ENCODE measurements at places on chromosomes 4 and X.

GRCh38 chr4:52931243-52931642, 69.1 kb downstream of the RASL11B start:
- no peak for DNase-seq

DNA sequence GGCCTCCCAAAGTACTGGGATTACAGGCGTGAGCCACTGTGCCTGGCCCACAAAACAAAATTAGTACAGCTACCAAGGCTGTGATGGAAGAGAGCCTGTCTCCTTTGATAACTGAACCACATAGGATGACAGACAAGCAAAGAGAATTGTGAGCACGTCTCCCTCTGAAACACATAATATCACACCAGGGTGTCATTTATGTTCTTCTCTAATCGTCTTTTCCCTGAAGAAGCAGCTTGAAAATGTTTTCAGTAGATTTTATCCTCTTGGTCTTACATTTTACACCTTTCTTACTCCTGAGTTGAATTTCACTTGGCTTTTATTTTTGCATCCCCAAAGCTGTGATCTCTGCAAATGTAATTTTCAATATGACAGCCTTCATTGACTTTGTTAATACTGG, 67.8 kb downstream of the TENM3 start:
- no peak for DNase-seq

- DNase-seq: peak; percentile 98
These were observed at the start of the genes GAK and TMEM175 for GRCh38 chr4:931960-932712. Gene GAK (minus strand): TSS chr4:932316. CDS start chr4:932187, 129 bp downstream. Gene TMEM175 (plus strand): TSS chr4:932460. CDS start chr4:947740, 15,280 bp downstream.

DNA sequence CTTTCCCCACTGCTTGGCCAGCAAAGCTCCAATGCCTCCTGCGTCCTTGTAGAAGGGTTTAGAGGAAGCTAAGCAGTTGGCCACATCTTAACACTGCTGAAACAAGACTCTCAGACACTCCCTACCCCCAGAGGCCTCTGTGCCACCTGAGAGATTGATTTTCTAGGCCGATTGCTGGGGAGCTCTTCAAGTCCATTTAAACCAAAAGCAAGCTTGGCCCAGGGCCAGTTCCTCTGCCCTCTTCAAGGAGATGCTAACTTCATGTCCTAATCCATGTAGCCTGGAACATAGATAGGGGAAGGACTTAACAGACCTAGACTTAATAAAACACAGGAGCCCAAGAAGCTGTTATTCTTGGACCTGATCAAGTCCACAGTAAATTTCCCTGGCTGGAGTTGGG, 27.2 kb upstream of the FMR1NB start:
- DNase-seq: no peak

- no peak for DNase-seq
These were observed 240.4 kb upstream of the VEGFC start for GRCh38 chr4:177033135-177033534.

DNA sequence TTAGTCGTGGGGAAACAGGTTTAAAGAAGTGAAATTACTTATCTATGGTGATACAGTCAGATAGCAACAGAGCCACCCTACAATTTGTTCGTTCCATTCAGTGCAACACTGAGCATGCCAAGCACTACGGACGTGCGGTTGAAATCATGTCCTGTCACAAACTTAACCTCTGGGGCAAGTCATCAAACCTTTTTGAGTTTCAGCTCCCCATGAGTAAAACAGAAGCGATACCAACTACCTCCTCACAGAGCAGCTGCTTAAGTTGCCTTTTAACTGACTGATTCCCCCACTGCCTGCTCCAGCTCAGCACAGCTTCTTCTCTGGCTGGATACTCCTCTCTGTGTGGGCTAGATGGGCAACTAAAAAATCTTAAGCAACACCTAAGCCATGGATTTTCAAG, 36.0 kb downstream of the LHFPL1 start:
- DNase-seq: no peak

DNA sequence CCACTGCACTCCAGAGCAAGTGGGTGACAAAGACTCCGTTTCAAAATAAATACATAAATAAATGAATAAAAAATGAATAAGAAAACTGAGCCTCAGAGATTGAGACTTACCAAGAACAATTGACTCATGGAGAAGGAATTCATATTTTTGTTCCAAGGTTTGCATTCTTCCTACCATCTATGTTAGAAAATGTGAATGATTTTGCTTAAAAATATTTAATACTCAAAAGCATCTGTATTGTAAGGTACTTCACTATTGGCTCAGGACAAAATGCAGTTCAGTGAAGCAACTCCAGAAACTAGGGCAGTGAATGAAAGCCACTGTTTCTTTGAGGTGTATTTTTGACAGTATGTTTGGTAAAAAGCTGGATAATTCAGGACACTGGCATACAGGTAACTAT, 54.1 kb downstream of the XAGE2 start:
- no peak for DNase-seq

DNA sequence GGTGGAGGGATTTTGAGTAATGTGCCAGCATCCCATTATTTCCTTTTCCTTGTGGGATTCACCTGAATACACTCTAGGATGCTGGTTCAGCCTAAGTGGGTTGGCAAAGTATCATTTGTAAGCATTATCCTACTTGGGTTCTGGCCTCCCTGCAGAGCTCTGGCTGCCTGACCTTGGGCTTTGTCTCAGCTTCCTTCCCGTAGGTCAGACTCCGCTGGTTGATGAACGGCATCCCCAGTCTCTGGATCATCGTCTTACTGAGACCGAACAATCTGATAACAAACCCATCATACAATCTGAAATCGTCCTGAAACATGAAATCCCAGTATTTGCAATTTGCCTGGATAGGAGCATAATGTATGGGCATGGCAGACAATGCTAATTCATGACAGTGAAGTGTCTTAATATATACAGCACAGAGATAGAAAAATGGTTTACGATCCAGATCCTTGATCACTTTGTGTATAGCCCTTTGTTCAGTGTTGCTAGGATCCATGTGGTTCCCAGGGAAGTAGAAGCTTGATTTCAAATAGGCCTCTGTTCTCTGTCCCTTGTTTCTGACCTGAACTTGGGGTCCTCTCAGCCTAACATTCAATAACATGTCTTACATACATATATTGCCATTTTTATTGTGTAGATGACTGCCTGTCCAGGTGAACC, 5.5 kb downstream of the MID2 start:
- DNase-seq: no peak

GRCh38 chrX:8390771-8391170, 73.9 kb upstream of the VCX3B start:
- DNase-seq: no peak

GRCh38 chr4:97121493-97121892, 1021.8 kb downstream of the STPG2 start:
- no peak for DNase-seq

- DNase-seq: no peak
These were observed 363.5 kb upstream of the EMCN start for GRCh38 chr4:100881283-100881682.

GRCh38 chr4:122047456-122048425, 95.9 kb upstream of the TRPC3 start:
- DNase-seq: no peak

GRCh38 chrX:153669174-153669890, 4.3 kb downstream of the PNCK start:
- peak; percentile 57 for DNase-seq

- DNase-seq: no peak
These were observed 75.7 kb upstream of the RAP2C start for GRCh38 chrX:132294776-132295495.

GRCh38 chr4:53558065-53558801, 33.1 kb downstream of the LNX1 start:
- DNase-seq: no peak
